ENCODE measurements at places on chromosomes 5 and 9.

- no peak overlapping the region for H3K4me3 ChIP-seq
- no peak overlapping the region for H3K27ac ChIP-seq
- no peaks in the 10 kb centered on the region for H3K27me3 ChIP-seq
Observed at GRCh38 chr5:65451436-65451835, 30.3 kb downstream of the ADAMTS6 start.

- no peaks in the 10 kb centered on the region for H3K4me1 ChIP-seq
- DNase-seq: no peak
- H3K36me3 ChIP-seq: no peaks in the 10 kb centered on the region
- H3K4me3 ChIP-seq: no peak overlapping the region
Observed at GRCh38 chr5:133296624-133297023, 244.8 kb downstream of the HSPA4 start.

DNA sequence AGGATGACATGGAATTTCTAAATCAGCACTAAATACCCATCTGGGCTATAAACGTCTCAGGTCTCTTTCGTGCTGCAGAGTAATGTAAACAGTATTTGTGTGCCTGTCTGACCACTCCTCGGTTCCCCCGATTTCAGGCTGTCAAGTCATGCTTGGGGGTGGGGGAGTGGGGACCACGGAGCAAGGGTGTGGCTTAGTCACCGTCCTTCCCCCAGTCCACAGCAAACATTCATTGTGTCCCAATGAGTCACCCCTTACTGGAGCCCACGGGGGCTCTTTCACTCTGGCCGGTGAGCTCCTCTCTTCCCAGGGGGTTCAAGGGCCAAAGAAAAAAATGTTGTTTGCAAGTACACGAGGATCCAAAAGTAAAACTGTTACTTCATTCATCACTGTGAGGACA, 72.4 kb upstream of the ICE1 start:
- H3K4me1 ChIP-seq: no peaks in the 10 kb centered on the region
- H3K4me3 ChIP-seq: no peak overlapping the region

DNA sequence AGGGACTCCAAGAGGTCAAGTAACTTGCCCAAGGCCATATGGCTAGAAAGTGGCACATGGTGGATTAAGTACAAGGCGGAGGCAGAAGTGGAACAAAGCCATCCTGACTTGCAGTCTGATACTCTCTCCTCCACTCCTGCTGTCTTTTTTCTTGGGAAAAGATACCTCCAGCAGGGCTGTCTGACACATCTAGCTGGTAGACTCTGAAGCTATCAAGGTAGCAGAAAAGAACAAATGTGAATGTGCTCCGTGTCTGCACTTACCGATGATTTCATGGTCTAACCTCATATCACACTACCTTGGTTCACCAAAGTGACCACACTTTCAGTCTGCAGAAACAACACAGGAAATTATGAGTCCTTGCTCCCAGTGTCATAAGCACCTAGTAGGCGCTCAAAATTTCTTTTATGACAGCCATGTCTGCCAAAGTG, 284.8 kb downstream of the CRB2 start:
- H3K27ac ChIP-seq: no peak overlapping the region
- no peak overlapping the region for H3K4me3 ChIP-seq
- no peak for DNase-seq
- no peaks in the 10 kb centered on the region for H3K27me3 ChIP-seq
- no peaks in the 10 kb centered on the region for H3K4me1 ChIP-seq

DNA sequence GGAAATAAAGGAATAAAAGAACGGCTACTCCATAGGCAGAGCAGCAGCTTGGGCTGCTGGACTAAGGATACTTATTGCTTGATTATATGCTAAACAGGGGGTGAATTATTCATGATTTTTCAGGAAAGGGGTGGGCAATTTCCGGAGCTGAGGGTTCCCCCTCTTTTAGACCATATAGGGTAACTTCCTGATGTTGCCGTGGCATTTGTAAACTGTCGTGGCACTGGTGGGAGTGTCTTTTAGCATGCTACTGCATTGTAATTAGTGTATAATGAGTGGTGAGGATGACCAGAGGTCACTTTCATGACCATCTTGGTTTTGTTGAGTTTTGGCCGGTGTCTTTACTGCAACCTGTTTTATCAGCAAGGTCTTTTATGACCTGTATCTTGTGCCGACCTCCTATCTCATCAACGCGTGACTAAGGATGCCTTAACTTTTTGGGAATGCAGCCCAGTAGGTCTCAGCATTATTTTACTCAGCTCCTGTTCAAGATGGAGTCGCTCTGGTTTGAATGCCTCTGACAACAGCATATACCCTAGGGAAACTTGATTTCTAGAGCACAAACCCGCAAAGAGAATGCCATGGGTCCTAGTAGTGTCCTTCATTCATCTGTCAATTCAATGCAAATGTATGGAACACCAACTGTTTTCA, 47.8 kb upstream of the PWWP2A start:
- no peaks in the 10 kb centered on the region for H3K27me3 ChIP-seq
- H3K4me1 ChIP-seq: peaks cover 18% of the 10 kb centered on the region
- DNase-seq: no peak
- peak overlapping the region; percentile 79 for H3K27ac ChIP-seq
- no peak overlapping the region for H3K4me3 ChIP-seq

DNA sequence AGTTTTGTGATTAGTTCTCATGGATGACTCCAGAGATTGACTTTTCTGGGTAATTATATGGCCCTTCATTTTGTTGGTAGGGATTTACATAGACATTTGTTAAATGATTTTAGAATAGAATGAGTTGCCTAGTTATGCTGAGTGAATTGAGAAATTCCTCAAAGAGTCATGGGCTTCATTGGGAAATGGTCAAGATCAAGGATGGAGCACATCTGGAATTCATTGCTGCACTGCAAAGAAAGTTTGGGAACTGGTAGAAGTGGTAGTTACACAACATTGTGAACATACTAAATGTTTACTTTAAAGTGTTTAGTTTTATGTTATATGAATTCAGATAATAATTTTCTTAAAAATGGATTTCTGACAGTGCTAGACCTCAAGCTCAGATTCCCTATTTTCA, 46.5 kb downstream of the PIP5K1B start:
- no peak for DNase-seq
- no peaks in the 10 kb centered on the region for H3K36me3 ChIP-seq
- H3K4me1 ChIP-seq: no peaks in the 10 kb centered on the region
- no peak overlapping the region for H3K4me3 ChIP-seq
- H3K27me3 ChIP-seq: no peaks in the 10 kb centered on the region
- H3K27ac ChIP-seq: no peak overlapping the region

Measured in IMR-90 (cell line).